MG63 (cell line): ENCODE measurements at places on chromosomes 7 and 10. TPM values are rescaled to one million over a fixed set of nuclear protein-coding genes. Genes with fewer than 3 reads are reported as not detected.

The EGR2 gene
- total RNA-seq, result 0.56 TPM in 1 of 2 replicates, not detected in the other

The CCM2 gene
- total RNA-seq, result 43.2 and 50.6 TPM in 2 replicates

The TMEM176B gene
- 0.23 TPM in 1 of 2 replicates, not detected in the other for total RNA-seq

The KLF14 gene
- not detected in 2 replicates for total RNA-seq

The OLAH gene
- total RNA-seq, result 0.23 TPM in 1 of 2 replicates, not detected in the other

The NUDT5 gene
- 67.7 and 78.4 TPM in 2 replicates for total RNA-seq

The OGDHL gene
- total RNA-seq, result 0.16 TPM in 1 of 2 replicates, not detected in the other

The COBL gene
- total RNA-seq, result 0.03 TPM in 1 of 2 replicates, not detected in the other

The INTS1 gene
- 34.2 and 48.6 TPM in 2 replicates for total RNA-seq

DNA sequence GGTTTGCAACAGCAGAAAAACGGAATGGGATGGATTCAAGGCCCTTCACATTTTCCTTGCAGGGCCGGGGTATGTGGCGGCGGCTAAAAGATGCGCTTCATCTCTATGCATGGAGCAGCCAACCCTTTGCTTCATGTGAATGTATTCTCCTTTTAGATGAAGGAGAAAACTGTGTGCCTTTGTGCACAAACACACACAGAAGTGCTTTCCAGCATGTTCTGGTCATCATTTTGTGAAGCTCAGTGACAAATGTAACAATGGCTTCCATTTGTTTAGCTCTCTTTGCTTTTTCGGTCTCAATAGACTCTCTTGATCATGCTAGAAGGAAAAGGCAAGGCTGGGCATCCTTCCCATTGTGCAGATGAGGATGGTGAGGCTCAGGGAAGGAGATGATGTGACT is 161.7 kb upstream of the MKI67 start:
- DNase-seq, result no peak

GRCh38 chr10:33125522-33126517 is 167.8 kb upstream of the ITGB1 start:
- peak; percentile 58 for DNase-seq

- DNase-seq, result no peak
Observed at GRCh38 chr7:130822642-130823041, 88.6 kb upstream of the KLF14 start.

DNA sequence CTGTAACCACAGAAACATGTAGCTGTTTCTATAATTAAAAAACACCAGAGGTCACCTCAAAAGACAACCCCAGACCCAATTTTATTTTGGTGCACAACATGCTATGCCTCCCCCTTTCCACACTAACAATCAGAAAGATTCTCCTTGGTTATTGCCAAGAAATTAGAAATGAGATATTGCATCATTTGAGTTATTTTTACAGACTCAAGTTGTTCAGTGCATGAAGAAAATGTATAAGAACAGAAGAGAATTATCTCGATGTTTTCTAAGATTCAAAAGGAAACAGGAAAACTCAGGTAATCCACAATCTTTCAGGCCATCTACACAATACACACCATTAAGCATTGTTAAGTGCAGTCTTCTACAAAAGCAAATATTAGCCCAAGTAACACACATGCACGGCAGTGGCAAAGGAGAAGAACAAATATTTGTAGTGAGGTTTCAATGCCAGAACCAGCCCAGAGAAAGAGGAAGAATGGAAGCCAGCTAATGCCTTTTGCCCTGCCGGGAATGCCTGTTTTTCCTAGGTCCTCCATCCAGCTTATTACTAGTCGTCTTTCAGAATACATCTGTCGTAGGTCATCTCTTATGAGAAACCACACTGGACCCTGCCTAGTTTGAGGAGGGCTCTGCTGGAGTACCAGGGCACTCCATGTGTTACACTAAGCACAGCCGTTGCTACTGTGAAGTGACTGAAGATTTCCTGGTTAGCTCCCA is 67.6 kb upstream of the C1GALT1 start:
- DNase-seq, result no peak

DNA sequence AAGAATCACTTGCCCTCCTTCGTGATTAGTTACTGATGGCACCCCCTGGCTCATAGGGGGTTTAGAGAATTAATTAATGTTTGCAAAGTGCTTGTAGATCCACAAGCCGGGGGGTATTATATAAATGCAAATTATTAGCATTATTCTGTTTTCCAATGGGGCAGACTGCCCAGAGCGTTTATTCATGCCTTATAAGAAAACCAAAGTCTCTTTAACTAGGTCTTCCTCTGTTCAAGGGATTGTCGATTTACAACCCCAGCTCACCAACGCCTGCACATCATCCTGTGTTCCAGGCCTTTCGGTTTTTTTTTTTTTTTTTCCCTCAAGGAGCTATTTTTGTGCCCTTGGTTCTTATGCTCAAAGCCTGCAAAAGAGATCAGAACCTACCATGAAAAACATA is 630.7 kb downstream of the PARD3 start:
- no peak for DNase-seq

DNA sequence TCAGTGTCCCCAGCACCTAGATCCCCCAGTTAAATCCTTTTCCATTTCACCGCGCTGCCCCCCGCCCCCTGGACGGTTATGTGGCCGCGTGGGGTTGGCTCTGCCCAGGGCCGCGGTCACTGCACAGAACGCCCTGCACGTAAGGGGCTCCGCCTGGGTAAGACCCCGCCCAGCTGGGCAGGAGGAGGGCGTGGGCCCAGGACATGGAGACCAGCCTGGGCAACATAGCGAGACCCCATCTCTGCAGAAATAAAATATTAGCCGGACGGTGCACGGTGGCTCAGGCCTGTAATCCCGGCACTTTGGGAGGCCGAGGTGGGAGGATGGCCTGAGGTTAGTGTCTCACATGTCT is 650 bp upstream of the ZFAND2A start:
- peak; percentile 73 for DNase-seq

- DNase-seq, result peak; percentile 39
Observed at GRCh38 chr10:30186371-30186875, 127.0 kb upstream of the JCAD start.

GRCh38 chr7:14850039-14850438 is 52.5 kb downstream of the DGKB start:
- DNase-seq, result no peak

GRCh38 chr10:102408131-102408727 is 10.4 kb downstream of the PSD start:
- DNase-seq, result no peak

DNA sequence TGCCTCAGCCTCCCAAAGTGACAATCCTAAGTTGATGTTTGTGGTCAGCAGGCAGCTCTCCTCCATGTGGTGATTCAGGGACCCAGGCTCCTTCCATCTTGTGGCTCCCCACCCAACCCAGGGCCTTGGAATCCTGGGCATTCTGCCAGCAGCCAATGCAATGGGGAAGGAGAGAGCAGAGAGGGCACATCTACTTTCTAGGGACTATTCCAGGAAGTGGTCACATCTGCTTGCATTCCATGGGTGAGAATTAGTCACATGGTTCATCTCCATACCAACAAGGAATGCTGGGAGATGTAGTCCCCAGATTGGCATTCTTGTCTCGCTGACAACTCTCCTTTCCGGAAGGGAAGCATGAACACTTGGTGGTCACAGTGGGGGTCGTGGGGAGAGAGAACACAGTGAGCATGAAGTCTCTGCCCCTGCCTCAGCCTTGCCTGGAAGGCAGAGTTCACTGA is 9.9 kb upstream of the SRRM3 start:
- DNase-seq, result no peak

DNA sequence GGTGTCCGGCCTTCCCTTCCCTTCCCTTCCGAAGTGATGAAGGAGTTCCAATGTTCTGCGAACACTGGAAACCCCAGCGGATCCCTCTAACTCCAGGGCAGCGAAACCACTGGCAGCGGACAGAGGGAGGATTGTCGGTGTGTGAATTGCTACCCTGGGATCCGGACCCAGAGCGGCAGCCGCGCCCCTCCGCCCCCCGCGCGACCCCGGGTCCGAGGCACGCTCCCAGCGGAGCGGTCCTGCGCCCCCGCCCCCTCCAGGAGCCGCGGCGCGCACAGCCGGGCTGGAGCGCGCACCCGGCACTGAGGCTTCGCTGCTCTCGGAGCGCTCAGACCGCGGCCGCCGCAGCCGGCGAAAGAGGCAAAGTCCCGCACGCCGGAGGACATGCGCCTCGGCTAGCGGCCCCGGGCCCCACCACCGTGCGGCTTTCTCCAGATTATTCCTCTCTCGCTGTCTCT is at the start of gene PTPRZ1:
Gene PTPRZ1, plus strand, starts transcription at position 331 of the 458 bp plus-strand sequence. CDS start 339 bp downstream, outside the sequence.
- DNase-seq, result peak; percentile 36

DNA sequence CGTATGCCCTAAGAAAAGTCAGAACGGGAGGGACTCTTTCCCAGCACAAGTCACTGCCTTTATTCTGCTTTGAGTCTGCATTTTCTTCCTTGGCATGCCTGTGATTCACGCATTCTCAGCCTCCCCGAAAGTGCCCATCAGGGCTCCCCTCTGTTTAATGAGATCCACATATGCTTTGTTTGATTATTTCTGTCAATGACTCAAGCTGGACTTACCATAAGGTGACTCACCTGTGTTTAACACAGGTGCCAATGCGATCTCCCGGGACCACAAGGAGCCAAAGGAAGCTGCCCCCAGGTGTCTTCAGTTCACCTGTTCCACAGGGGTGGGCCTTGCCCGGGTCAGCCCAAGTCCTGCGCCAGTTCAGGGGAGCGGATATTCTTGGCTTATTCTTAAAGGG is 386.0 kb upstream of the SHH start:
- no peak for DNase-seq

DNA sequence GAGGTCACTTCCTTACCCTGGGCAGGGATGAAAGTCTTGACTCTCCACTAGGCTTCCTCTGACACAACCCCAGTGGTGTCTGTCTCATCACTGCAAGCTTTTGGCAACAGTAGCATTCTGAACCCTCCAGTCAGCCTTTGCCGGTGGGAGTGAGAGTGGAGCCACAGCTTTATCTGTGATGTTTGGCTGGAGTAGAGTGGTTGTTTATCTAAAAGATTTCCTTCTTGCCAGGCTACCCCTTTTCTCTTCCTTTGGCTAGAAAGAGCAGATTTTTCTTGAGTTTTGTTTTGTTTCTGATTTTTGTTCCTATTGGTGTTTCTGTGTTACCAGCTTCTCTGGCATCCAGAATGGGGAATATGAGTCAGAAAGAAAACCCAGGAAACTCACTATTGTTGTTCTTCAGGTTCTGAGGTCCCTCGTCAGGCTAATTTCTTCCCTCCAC is 98.9 kb upstream of the KIF5B start:
- peak; percentile 73 for DNase-seq

DNA sequence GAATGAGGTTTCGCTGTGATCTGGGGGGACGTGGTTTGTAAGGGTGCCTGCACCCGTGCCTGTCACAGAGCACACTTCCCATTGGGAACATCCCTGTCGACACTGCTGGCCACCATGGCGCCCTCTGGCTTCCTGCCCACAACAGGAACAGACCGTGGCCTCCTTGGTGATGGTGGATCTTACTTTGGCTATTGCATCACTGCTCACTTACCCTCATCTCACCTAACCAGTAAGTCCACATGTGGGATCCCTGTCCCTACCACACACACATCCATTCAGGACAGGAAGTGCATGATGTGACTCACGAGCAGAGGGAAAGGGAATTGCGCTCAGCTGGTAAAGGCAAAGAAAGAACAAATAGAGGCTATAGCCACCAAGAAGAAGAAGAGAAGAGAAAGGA is 26.2 kb upstream of the SEC61G start:
- DNase-seq, result no peak

DNA sequence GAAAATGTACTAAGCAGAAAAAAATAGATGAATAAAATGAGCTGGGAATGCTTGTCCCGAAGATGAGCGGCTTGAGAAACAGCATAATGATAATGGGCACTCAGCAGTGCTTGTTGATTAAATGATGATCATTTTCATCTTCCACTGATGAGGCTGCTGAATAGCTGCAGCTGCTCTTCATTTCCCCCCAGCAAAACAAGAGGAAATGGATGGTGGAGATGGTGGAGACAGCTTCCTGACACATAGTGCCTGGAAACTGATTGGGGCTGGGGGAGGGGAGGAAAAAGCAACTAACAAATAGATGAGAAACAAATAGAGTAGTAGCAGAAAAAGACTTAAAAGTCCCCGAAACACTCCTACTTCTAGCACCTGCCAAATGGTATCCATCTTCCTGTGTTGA is 41.4 kb downstream of the MRC1 start:
- DNase-seq, result no peak

- DNase-seq, result no peak
Observed at GRCh38 chr7:34222722-34223121, 317.4 kb downstream of the BMPER start.

- peak; percentile 5 for DNase-seq
Observed at GRCh38 chr7:105278973-105279687, 109.6 kb downstream of the SRPK2 start.

DNA sequence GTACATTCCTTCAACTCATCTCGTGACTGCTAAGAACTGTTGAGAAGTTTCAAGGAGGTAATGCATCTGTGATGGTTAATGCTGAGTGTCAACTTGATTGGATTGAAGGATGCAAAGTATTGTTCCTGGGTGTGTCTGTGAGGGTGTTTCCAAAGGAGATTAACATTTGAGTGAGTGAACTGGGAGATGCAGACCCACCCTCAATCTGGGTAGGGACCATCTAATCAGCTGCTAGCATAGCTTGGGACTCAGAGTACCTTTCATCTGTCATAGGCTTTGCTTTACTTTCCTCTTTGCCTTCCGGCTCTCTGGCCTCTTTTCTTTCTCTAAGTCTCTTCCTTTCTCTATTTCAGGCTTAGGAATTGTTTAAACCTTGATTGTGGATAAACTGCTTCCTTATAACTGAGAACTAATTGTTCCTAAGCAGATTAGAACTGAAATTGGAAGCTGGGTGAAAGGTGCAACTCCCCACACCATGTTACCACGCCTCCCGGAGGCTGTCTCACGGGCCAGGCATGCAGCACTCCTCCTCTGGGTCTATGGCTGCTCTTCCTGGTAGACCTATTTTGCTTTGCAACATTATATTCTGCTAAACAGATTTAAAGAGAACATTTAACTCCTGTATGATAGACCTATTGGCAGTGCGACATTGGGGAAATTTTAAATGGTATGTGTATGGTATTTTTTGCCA is 298.2 kb downstream of the CCSER2 start:
- no peak for DNase-seq

DNA sequence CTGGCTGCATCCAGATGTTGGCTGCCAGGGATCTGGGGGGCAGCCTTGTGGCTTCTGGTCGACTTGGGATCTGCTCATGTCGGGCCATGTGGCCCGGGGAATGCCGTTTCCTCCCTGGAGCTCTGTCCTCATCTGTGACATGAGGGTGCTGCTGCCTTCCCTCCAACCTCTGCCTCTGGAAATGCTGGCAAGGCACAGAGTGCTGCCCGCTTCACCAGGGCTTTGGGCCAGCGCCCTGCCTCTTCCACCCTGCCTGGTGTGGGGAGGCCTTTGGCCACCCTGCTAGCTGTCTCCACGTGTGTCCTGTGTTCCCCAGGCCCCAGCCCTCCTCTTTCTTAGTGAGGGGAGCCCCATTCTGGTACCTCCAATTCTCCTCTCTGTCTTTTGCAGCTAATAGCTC is 5.8 kb upstream of the SMARCD3 start:
- no peak for DNase-seq

- DNase-seq, result no peak
Observed at GRCh38 chr10:76723844-76724243, 913.8 kb downstream of the KCNMA1 start.

- no peak for DNase-seq
Observed at GRCh38 chr7:79723833-79724618, 270.6 kb upstream of the MAGI2 start.

DNA sequence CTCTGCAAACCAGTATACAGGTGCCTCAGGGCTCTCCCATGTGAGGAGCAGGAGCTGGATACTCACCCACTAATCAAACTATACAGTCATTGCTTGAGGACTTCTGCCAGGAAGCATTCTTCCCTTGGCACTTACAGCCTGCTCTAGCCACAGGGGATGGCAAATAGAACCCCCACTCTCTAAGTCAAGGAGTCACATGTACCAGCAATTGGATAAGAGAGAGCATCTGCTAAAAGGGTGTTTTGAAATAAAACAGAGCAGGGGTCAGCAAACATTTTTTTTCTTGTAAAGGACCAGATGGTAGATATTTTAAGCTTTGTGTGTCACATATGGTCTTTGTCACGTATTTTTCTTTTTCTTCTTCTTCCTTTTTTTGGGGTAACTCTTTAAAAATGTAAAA is 865.2 kb upstream of the GHITM start:
- peak; percentile 8 for DNase-seq
